Fibroblast of upper back skin (primary cell): ENCODE measurements at places on chromosomes 11 and 22.

DNA sequence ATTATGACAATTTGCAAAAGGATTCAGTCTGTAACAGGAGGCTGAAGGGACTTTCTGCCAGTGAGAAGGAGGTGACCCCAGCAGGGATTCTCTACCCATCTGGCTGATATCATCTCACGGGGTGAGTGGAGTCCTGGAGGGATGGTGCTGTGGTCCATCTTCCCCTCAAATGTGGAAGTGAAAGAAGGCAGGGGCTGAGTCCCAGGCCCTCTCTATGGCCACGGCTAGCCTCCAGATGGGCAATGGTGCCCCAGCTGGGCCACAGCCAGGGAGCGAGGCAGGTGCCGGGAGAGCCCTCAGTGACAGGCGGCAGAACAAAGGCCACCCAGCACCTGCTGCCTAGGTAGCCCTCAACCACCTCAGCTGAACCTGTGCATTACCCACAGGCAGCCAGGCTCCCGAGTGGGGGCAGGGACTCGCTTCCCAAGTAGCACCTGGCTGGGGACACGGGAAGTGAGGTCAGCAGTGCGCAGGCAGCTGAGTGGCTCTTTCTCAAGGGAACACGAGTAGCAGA, 6.7 kb downstream of the NECTIN1 start:
- no peak for DNase-seq

- no peak for DNase-seq
These were observed 117.3 kb downstream of the CYP2R1 start for GRCh38 chr11:14774721-14775120.

GRCh38 chr22:41983513-41984405, 14.5 kb downstream of the SEPTIN3 start:
- no peak for DNase-seq

DNA sequence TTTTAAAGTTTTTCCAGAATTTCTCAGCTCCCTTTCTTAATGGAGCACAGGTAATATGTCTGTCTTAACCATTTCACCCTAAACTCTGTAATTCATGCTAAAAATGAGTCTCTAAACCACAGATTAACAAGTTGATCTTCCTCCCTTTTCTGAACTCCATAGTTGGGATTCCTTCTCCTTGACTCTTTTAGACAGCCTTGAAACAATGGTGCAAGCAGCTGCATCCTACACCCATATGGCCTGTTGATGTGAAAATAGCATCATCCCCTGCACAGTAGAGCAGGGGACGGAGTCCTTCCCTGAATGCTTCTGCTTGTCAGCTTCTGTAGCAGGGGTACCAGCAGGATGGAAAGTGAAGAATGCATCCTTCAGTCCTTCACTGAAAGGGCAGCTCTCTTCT, 192.8 kb upstream of the SORL1-AS1 start:
- DNase-seq: peak; percentile 76

DNA sequence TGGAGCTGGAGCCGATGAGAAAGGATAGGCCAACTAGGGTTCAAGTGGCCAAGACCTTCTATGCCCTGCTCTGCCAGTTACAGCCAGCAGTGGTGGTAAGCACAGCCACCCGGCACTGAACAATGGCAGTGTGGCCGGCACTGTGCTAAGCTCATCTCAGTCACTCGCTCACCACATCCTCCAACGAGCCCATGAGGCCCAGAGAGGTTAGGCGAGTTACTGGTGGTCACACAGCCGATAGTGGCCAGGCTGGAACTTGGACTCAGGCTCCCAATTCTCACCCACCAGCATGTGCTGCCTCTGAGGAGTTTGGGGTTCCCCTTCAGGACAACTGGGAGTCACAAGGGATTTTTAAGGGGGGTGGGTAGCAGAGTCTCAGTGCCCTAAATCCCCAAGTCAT, 66.4 kb downstream of the IGLL1 start:
- no peak for DNase-seq

- DNase-seq: no peak
These were observed 231.9 kb upstream of the ISX start for GRCh38 chr22:34834059-34834458.

DNA sequence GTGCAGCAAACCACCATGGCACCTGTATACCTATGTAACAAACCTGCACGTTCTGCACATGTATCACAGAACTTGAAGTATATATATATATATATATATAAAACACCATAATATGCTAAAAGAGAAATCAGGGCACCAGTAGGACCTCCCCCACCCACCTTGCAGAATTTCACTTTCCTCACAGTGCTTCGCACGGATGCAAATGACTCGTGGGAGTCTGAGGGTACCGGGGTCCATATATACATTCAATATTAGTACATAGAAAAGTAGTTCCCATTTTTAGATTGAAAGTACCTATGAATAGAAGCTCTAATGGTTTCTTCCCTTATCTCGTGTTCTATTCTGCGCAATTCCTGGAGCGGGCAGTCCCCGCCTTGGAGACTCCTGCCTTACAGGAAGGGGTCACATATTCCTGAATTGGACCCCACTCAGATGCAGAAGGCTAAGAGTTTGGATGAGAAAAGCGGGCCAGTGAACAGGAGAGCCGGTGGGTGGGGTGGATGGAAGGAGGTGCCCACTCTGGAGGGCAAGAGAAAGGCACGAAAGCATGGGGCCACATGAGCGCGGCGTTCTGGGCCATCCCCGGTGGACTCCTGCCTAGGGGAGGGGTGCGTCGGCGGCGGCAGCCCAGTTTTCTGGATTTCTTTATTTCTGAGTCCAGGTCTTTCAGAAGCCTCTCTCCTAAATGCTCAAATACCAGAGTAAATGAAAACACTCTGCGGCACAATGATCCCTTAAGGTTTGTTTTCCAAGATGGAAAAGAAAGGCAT, 136.3 kb downstream of the ETS1 start:
- DNase-seq: no peak

GRCh38 chr22:36860821-36861659, at the start of gene NCF4:
Gene NCF4, plus strand, starts transcription at chr22:36861006. Its CDS starts 166 bp downstream, at chr22:36861172.
- no peak for DNase-seq

DNA sequence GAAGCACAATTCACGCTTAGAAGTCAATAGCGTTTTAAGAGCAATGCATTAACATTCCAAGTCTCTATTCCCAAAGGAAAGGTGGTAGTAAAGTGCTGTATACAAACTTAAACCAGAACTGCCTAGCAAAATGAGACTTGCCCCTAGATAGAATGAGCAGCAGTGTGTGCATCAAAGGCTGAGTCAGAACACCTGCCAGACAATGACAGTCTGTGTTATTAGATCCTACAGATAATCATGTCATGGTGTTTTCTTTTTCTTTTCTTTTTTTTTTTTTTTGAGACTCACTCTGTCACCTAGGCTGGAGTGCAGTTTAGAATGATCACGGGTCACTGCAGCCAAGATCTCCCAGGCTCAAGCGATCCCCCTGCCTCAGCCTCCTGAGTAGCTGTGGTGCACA, 1.6 kb downstream of the RTCB start:
- DNase-seq: no peak

GRCh38 chr11:117795638-117796455, 1.2 kb downstream of the DSCAML1 start:
- DNase-seq: no peak

DNA sequence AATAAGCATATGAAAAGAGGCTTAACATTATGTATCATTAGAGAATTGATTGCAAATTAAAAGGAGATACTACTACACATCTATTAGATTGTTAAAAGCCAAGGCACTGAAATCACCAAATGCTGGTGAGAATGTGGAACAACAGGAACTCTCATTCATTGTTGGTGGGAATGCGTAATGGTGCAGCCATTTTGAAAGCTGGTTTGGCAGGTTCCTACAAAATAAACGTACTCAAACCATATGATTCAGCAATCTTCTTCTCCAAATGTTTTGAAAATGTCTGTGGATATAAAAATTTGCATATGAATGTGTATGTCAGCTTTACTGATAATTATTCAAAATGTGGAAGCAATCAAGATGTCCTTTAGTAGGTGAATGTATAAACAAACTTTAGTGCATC, 176.4 kb upstream of the PLET1 start:
- DNase-seq: no peak

DNA sequence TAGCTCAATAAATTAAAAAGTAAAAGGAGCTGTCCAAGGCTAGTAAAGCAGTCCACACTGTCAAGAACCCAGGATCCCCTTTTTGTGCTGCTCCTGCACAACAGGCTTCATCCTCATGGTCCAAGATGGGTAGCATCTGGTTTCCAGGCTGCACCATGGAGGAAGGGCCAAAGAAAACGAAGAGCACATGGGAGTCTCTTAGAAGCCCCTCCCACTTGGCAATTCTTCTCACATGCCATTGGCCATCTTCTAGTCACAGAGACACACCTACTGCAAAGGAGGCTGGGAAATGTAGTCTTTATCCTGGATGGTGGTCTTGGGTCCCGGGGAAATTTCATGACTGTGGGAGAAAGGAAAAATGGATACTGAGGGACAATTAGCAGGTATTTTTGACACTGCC, 37.8 kb downstream of the PRR5L start:
- DNase-seq: peak; percentile 69

GRCh38 chr11:134890446-134890845, 478.4 kb upstream of the B3GAT1 start:
- DNase-seq: no peak

DNA sequence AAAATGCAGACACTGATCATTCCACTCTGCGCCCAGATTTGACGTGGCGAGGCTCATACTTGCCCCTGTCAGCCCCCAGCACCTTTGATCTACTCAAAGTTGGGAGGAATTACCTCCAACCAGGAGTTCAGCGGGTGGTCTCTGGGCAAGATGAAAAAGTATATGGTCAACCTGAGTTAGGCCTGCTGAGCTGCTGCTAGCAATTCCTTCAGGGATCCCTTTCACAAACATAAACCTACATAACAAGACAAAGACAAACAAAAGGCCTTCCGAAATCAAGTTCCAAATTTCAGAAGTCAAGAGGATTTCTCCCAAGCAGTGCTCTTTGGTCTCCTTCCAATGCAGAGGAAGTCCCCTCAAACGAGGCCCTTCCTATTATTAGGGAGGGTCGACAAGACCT, 20.8 kb downstream of the CLDN5 start:
- DNase-seq: no peak

DNA sequence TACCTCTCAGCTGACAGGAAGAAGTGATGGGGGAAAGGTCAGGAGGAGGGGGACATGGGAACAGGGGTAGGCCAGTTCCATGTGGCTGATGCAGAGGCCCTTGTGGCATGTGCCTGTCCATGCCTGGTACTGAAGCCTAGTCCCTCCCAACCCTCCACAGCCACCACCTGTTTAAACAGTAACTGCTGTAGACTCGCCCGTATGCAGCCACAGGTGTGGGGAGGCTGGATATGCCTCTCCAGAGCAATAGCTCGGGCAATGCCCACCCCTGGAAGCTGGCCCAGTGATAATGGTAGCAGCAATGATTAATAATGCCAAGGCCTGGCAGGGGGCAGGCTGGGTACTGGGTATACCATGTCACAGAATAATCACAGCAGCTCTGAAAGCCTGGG, 2.3 kb downstream of the SMTN start:
- no peak for DNase-seq

GRCh38 chr11:84747871-84748270, 879.3 kb downstream of the DLG2 start:
- peak; percentile 4 for DNase-seq

GRCh38 chr22:37604875-37605274, 3.8 kb upstream of the GGA1 start:
- no peak for DNase-seq

- no peak for DNase-seq
These were observed 1068.5 kb downstream of the BRD1 start for GRCh38 chr22:48758881-48759875.

DNA sequence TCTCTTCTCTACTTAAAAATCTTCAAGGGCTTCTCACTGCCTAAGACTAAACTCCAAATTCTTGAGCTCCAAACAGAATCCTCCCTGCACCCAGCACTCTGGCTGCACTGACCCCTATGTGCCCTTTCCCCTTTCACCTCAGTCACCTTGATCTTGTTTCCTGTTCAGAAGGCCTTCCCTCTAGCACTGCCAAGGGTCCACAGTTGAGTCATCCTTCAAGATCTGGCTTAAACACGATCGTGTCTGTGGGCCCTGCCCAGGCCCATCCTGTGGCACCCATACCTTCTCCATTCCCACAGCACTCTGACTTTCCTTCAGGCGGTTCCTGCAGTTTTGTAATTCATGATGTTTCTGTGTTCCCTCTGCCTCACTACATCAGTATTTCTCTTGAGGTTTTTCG, 129.2 kb downstream of the ARL14EP start:
- no peak for DNase-seq

DNA sequence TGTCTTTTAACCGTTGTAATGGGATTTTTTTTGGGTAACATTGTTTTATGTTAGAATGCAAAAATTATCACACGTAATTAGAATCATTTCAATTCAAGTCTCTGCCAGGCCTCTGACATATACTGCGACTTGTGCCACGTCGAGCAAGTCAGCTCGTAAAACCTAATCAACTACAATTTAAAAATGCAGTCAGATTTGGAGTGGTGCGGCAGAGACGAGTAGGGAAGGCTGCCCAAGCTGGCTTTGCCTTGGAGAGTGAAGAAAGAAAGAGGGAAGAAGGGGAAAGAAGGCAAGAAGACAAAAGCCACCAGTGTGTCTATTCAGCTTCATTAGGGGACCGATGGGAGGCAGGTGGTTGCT, 110.7 kb downstream of the MIAT start:
- DNase-seq: no peak

- DNase-seq: no peak
These were observed 91.9 kb upstream of the NTM start for GRCh38 chr11:131278472-131278871.

DNA sequence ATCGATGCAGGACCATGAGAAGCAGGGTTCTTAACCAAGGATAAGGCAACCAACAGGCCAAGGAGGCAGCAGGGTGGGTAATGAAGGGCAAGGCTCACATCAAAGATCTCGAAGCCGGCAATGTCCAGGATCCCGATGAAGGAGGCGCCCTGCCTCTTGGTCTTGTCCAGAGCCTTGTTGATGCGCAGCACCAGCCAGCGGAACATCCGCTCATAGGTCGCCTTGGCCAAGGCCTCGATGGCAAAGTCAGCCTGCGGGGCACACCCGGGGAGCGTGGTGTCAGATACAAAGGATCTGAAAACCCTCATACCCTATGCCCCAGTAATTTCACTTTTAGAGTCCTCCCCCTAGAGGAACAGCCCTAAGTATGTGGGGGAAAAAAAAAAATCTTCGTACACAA, 63.5 kb downstream of the APOL1 start:
- DNase-seq: no peak

DNA sequence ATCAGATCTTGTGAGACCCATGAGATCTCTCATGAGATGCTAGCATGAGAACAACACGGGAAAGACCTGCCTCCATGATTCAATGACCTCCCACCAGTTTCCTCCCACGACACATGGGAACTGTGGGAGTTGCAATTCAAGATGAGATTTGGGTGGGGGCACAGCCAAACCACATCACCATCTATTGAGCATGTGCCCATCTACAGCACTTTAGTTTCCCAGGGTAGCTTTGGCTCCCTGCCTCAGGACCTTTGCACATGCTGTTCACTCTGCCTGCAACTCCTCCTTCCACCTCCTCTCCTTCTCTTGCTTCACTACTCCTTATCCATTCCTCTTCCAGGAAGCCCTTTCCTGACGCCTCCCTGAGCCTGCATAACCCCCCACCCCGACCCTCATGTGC, 17.2 kb downstream of the GRIK4 start:
- no peak for DNase-seq
